Mesothelial cell of epicardium (in vitro differentiated cells): ENCODE measurements at places on chromosomes 4 and X. TPM values are rescaled to one million over a fixed set of nuclear protein-coding genes. Genes with fewer than 3 reads are reported as not detected.

GRCh38 chr4:136737066-136737465, 795.2 kb downstream of the PCDH18 start:
- H3K27me3 ChIP-seq: no peaks in the 10 kb centered on the region
- H3K27ac ChIP-seq: no peak overlapping the region
- H3K4me3 ChIP-seq: no peak overlapping the region
- no peaks in the 10 kb centered on the region for H3K4me1 ChIP-seq
- peaks cover 1% of the 10 kb centered on the region for H3K36me3 ChIP-seq
- DNase-seq: no peak

DNA sequence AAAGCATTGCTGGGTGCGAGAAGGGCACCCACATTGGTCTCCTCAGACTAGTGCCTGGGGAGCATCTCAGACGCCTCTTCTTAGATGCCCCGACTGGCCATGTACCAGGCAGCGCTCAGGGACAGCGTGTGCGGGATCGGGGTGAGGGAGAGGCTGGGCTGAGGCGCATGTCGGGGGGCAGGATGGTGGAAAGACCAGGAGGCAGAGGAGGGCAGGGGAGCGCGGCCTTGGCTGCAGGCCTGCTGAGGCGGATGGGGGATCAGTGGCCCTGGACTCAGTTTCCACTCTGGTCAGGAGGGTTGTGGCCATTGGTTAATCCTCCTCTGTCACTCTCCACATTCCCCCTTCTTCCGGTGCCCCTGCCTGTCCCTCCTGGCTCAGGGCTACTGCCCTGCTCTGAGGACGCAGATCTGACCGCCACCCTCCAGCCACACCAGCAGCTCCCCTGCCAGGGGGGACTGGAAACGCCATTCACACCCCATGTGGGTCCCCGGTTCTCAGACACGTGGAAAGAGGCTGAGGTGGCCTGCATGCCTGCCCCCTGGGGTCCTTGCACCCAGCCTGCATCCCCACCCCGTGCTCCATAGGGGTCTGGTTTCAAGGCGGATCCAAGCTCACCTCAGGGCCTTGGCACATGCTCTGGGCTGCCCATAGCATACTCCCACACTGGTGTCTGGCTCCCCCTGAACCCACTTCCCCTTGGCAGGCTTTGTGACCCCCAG, 105.9 kb downstream of the CPZ start:
- no peaks in the 10 kb centered on the region for H3K4me1 ChIP-seq
- no peak overlapping the region for H3K4me3 ChIP-seq
- no peaks in the 10 kb centered on the region for H3K36me3 ChIP-seq
- no peak overlapping the region for H3K27ac ChIP-seq

DNA sequence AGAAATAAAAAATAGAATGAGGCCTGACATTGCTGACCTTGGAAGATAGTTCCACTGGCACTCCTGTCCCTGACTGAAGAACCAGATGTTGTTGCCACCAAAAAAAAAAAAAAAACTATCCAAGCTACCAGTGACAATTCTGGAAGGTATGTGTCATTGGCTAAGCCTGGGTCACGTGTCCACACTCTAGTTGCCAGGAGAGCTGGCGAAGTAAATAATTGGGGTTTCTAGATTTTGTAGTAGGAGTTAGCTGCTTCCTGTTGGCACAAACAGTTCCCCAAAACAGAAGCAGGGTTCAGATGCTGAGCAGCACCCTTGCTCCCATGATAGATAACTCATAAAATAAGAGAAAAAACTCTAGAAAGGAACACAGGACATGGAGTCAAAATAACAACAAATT, 20.5 kb downstream of the MND1 start:
- no peaks in the 10 kb centered on the region for H3K27me3 ChIP-seq
- no peak overlapping the region for H3K4me3 ChIP-seq
- H3K27ac ChIP-seq: no peak overlapping the region
- H3K36me3 ChIP-seq: peaks cover 20% of the 10 kb centered on the region
- DNase-seq: no peak

GRCh38 chr4:70709611-70710205, 12.1 kb upstream of the RUFY3 start:
- no peak overlapping the region for H3K4me3 ChIP-seq
- no peak for DNase-seq
- peaks cover 21% of the 10 kb centered on the region for H3K4me1 ChIP-seq
- no peak overlapping the region for H3K27ac ChIP-seq
- H3K27me3 ChIP-seq: no peaks in the 10 kb centered on the region
- H3K36me3 ChIP-seq: no peaks in the 10 kb centered on the region

DNA sequence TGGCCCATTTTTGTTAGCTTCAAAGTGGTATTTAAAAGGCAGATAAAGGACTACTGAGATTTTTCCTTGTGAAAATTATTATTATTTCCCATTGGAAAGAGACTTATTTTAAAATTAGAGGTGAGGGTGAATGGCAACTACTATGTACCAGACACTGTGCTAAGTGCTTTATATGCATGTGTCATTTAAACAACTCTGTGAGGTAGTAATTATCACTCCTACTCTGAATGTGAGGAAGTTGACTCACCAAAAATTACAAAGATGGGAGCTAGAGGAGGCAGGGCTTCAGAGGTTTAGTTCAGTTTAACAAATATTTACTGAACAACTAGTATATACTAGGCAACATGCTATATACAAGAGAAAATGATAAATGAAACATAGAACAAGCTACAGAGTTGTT, 78.2 kb downstream of the MSL3 start:
- H3K4me1 ChIP-seq: no peaks in the 10 kb centered on the region
- DNase-seq: no peak
- no peaks in the 10 kb centered on the region for H3K36me3 ChIP-seq
- H3K27ac ChIP-seq: no peak overlapping the region
- H3K27me3 ChIP-seq: no peaks in the 10 kb centered on the region

GRCh38 chrX:110992611-110993010, 103.4 kb upstream of the PAK3 start:
- DNase-seq: peak; percentile 41
- no peak overlapping the region for H3K27ac ChIP-seq
- no peak overlapping the region for H3K4me3 ChIP-seq
- H3K4me1 ChIP-seq: no peaks in the 10 kb centered on the region
- peaks cover 36% of the 10 kb centered on the region for H3K27me3 ChIP-seq

- no peak overlapping the region for H3K27ac ChIP-seq
- H3K4me1 ChIP-seq: peaks cover 8% of the 10 kb centered on the region
- H3K36me3 ChIP-seq: no peaks in the 10 kb centered on the region
Measured at GRCh38 chr4:65521666-65522065, 148.6 kb downstream of the EPHA5 start.

DNA sequence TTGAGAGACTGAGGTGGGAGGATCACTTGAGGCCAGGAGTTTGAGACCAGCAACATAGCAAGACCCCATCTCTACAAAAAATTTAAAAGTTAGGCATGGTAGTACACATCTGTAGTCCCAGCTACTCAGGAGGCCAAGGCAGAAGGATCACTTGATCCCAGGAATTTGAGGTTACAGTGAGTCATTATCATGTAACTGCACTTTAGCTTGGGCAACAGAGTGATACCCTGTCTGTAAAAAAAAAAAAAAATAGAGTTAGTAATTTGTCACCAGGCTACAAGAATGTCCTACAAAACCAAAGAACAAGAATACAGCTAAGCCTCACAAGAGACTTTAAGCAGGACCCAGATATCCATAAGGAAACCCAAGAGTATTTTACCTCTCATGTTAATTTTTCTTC, 27.0 kb upstream of the RAB28 start:
- no peaks in the 10 kb centered on the region for H3K36me3 ChIP-seq
- DNase-seq: no peak
- H3K27ac ChIP-seq: no peak overlapping the region
- H3K4me1 ChIP-seq: peaks cover 5% of the 10 kb centered on the region
- no peak overlapping the region for H3K4me3 ChIP-seq

- peaks cover 2% of the 10 kb centered on the region for H3K4me1 ChIP-seq
- DNase-seq: no peak
- H3K4me3 ChIP-seq: no peak overlapping the region
- H3K27me3 ChIP-seq: no peaks in the 10 kb centered on the region
Measured at GRCh38 chrX:39630344-39630743, 467.4 kb downstream of the BCOR start.

- no peaks in the 10 kb centered on the region for H3K27me3 ChIP-seq
- peak overlapping the region; percentile 98 for H3K4me3 ChIP-seq
- peak; percentile 71 for DNase-seq
- no peaks in the 10 kb centered on the region for H3K4me1 ChIP-seq
- H3K27ac ChIP-seq: peak overlapping the region; percentile 94
Measured at GRCh38 chrX:47129157-47129898, 15.2 kb downstream of the NDUFB11 start.

DNA sequence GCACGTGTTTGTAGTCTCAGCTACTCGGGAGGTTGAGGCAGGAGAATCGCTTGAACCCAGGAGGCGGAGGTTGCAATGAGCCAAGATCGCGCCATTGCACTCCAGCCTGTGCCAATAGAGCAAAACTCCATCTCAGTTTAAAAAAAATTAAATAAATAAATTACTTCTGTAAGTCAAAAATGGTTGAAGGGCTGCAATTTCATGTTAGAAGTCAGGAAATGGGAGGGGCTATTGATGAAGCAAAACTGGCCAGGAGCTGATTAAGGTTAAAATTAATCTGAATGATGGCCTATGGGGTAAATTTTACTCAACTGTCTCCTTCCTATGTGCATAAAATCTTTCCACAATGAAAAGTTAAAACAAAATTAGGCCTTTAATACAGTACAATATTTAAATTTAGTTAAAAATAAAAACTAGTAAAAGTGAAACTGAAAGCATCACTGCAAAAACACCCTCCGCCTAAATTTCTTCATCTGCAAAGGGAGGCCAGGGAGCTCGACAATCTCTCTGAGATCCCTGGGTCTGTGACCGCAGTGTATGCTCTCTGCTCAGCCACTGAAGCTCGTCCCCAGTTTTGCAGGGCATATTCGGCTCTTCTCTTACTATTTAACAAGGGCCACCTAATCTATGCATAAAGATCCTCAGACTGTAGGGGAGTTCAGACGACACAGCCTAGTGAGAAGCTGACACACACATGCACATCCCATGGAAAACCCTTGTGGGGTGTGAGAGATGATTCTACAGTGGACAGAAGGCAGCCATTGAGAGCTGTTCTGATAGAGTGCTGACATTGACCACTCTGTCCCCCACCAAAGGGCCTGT, 57.2 kb downstream of the IRF2 start:
- H3K27me3 ChIP-seq: no peaks in the 10 kb centered on the region
- no peak for DNase-seq
- no peaks in the 10 kb centered on the region for H3K4me1 ChIP-seq
- H3K4me3 ChIP-seq: no peak overlapping the region
- H3K27ac ChIP-seq: no peak overlapping the region
- H3K36me3 ChIP-seq: peaks cover 28% of the 10 kb centered on the region

GRCh38 chr4:159240687-159241086, 137.8 kb downstream of the RAPGEF2 start:
- H3K4me3 ChIP-seq: no peak overlapping the region
- H3K36me3 ChIP-seq: peaks cover 12% of the 10 kb centered on the region
- no peaks in the 10 kb centered on the region for H3K27me3 ChIP-seq
- H3K4me1 ChIP-seq: peaks cover 2% of the 10 kb centered on the region

DNA sequence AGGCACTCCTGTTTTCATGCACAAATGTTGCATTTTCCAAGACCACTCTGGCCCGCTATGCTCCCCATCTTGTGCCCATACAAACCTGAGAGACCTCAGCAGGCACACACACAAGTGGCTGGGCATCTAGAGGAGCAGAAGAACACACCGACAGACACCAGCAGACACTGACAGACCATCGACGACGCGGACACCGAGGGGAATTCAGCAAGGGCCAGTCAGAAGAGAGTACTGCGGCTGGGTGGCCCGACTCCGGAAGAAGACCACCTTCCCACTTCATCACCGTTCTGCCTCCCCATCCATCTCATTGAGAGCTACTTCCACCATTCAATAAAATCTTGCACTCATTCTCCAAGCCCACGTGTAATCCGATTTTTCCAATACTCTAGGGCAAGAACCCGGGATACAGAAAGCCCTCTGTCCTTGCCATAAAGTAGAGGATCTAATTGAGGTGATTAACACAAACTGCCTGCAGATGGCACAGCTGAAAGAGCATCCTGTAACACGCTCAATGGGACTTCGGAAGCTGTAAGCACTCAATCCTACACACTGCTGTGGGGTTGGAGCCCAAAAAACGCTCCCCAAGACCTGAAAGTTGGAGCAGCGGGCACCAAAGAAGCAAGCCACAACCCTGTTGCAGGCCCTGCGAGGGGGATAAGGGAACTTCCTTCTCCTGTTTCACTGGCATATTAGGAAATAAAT, 780.9 kb downstream of the ARAP2 start:
- DNase-seq: no peak
- H3K4me3 ChIP-seq: no peak overlapping the region
- no peak overlapping the region for H3K27ac ChIP-seq
- H3K36me3 ChIP-seq: peaks cover 7% of the 10 kb centered on the region

- DNase-seq: no peak
- H3K4me1 ChIP-seq: no peaks in the 10 kb centered on the region
- no peak overlapping the region for H3K4me3 ChIP-seq
- no peak overlapping the region for H3K27ac ChIP-seq
- H3K36me3 ChIP-seq: no peaks in the 10 kb centered on the region
Measured at GRCh38 chr4:130479020-130479419, 1383.1 kb downstream of the C4orf33 start.

DNA sequence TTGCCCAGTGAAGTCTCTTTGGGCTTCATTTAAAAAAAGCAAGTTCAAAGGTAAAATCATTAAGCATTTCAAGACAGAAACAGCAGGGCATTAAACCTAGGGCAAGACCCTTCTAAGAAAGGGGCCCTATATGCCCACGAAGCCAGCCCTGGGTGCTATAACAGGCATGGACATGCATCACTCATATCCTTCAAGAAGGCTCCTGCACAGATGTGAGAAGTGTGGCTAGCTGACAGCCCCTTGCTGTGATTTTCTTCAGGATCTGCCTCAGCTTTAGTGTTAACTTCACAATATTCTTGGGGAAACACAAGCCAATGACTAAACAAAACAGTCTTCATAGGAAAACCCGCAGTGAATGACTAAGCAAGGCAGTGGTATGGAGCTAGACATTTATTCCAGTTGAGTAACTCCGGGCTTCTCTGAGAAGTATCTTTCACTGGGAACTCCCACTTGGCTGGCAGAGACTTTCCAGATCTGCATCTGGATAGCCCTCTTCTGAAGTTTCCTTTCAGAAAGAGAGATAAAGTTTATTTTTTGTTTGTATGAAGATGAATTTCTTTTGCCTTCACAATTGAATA, 11.9 kb upstream of the MAOA start:
- no peak for DNase-seq
- H3K36me3 ChIP-seq: no peaks in the 10 kb centered on the region
- no peak overlapping the region for H3K4me3 ChIP-seq
- H3K27me3 ChIP-seq: no peaks in the 10 kb centered on the region
- H3K4me1 ChIP-seq: peaks cover 8% of the 10 kb centered on the region

DNA sequence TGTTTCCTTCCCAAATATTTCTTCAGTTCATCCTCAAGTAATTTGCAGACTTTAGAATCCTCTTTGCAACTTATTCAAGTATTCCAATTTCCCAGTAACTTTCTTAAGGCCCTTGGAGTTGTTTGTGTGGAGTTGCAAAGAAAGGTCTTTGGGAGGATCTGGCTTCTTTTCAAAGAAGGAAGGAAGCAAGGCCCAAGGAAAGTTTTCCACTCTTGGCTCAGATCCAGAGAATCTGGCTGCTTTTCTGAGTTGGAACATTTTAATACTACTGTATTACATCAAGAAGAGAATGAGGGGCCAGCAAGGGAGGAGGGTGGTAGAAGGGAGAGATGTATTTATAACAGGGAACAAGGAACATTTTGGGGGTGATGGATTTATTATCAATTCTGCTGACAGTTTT, 10.5 kb downstream of the CDX4 start:
- H3K4me1 ChIP-seq: peaks cover 13% of the 10 kb centered on the region
- no peaks in the 10 kb centered on the region for H3K27me3 ChIP-seq
- DNase-seq: no peak

Gene CENPC
- total RNA-seq: 26.9 to 28.4 TPM (median 27.6 TPM) in 3 replicates

Gene ASB12
- 0.18 to 0.73 TPM (median 0.67 TPM) in 3 replicates for total RNA-seq

Gene AR
- 7.1 to 7.7 TPM (median 7.2 TPM) in 3 replicates for total RNA-seq
